GM12892 (cell line): ENCODE measurements at places on chromosomes 2 and 18.

DNA sequence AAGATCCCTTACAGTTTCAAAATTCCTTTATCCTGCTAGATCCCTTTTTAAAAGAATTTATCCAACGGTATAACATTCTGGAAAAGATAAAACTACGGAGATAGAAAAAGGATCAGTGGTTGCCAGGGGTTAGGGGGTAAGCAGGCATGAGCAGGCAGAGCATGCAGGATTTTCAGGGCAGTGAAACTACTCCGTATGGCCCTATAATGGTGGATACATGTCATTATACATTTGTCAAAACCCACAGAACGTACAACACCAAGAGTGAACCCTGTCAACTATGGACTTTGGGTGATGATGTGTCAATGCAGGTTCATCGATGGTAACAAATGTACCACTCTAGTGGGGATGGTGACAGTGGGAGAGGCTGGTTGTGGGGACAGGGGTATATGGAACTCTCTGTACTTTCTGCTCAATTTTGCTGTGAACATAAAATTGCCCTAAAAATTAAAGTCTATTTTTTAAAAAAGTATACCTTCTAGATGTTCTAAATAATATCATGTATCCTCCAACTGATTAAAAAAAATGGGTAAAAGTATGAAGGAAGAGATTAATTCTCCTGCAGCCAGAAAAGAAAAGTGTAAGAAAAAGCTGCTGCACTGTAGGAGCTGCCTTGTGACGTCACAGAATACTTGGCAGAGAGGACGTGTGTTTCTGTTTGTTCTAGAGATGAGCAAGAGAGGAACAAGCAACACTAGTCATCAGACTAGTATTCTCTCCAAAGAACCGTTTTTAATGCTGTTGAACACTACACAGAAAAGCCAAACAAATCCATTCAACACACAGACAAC lies 23.6 kb downstream of the ANKRD44 start:
- no peak for DNase-seq

DNA sequence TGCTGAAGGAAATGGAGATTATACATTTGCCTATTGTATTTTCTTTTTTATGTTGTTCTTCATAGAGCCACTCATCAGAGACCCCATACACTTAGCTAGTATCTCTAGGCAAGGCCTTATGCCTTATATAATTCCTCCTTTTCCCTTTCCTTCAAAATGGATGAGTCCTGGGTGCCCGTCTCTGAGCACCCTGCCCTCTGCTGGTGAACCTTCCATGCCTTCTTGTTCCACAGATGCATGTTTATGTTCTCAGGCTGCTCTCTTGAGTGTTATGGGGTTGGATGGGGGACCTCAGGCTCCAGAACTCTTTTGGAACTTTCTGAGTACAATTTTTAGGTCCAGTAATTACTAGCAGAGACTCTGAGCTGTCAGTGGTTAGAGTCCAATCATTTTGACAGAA lies 368.6 kb upstream of the SPRED2 start:
- no peak for DNase-seq

DNA sequence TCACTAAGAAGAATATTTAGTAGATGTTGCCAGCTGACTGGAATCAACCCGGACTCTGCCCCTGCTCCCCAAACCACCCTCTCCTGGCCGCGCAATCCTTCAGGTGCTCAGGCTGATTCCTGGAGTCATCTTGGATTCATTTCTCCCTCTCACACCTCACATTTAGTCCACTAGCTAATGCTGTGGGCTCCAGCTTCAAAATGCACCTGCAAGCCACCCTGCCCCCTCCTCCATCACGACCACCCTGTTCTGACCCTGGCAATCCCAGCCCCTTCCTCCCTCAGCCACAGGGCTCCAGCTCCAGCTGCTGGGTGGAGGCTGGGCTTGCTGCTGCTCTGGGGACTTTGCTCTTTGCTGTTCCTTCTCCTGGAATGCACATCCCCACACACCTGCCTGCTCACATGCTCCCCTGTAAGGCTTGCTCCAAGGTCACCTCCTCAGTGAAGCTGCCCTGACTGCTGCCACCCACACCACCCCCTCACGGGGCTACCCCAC lies 61.3 kb upstream of the SH3RF3 start:
- no peak for DNase-seq

DNA sequence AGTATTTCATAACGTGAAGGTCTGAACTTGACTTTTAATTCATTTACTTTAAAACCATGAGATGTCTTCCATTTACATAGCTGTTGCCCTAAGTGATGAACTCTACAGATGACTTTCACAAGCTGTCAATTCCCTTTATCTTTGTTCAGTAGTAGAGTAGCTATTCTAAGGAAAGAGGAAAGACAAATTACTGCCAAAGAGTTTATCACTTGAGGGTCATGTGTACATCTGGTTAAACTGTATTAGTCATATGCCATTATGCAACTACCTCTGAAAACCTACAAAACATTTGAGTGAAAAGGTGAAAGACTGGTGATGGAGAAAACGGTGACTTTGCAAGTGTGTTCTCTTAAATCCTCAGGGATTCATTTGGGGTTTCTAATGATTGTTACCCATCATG lies 763.9 kb downstream of the TMEM182 start:
- no peak for DNase-seq

DNA sequence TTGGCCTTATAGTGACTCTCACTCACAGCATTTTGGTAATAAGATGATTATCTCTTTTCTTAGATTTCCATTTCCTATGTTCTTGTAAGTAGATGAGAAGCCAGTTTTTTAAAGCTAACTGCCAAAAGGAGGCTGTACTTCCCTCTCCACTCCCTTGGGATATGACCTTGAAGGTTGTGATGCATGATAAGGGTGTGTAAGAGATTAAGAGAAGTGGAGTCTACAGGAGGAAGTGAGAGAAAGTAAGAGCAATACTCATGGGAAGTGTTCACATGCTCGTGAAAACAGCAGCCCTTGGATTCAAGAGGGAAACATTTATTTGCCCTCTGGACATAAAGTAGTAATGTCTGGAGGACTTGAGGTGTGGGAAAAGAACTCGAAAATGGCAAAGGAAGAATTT lies 171.5 kb downstream of the EVA1A start:
- DNase-seq: no peak

DNA sequence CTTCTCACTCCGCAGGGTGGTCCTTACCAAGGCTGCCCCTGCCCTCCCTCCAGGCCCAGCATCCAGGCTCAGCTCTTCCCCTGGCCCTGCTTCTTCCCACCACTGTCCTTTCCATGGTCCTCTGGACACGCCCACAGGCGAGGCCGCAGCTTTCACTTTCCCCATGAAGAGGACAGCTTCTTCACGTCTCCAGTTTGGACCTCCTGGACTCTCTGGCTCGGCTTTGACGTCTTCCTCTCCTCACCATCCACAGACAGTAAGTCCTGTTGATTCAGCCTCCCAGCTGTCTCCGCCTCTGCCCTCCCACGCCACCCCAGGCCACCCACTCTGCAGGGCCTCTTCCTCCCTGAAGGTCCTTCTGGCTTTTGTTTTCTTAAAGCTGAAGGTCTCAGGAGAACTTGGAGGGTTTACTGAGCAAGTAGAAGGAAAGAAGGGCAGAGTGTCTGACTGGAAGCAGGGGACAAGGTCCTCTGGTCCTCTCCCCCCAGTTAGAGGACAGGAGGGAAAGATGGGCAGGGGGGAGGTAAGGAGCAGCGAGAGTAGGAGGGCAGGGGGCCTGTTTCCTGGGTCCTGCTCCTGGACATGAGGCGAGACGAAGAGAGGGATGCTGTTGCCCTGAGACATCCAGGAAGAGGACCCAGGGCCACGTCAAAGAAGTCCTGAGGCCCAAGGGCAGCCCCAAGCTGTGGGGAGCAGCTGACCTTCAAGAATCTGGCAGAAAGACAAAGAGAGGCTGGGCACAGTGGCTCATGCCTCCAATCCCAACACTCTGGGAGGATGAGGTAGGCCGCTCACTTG lies 24.7 kb upstream of the NMUR1 start:
- DNase-seq: no peak

GRCh38 chr2:214395040-214395439 lies 15.8 kb upstream of the VWC2L start:
- DNase-seq: no peak

- no peak for DNase-seq
Measured at GRCh38 chr2:25198576-25198975, 30.2 kb upstream of the POMC start.
